Effector CD8-positive, alpha-beta T cell (primary cell): ENCODE measurements at places on chromosomes 4 and X.

DNA sequence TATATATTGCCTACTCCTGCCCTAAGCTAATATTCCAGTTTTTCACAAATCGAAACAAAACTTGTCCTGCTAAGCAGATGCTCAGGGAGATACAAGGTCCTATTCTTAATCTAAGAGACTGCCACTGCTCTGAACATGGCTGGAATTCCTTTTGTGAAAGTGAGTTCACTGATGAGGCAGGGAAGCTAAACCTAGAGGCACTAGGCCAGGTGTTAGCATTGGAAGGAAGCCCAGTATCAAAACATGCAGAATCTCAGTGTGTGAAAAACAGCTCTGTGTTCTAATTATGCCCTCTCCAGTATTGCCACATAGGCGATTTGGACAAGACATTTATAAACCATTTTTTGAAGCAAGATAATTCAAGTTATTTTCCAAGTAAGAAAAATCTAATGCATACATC lies 47.6 kb downstream of the ABCG2 start:
- DNase-seq = no peak

DNA sequence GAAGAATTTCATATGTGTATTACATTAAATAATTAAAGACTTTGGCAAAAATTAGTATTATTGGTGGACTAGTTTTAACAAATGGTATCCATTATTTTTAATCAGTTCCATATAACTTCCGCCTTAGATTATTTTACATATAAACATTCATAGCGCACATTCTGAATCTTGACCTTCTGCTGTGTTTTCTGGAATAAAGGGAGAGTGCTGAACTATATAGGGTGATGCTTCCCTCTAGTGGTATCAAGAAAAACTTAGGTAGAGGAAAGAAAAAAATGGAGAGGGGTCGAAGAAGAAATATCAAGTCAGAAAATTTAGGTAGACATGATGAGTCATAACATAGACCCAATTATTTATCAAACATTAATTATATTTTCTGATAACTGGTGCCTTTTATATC lies 155.6 kb upstream of the PACRGL start:
- DNase-seq = no peak

GRCh38 chrX:31036895-31037294 lies 34.9 kb downstream of the FTHL17 start:
- DNase-seq = no peak

GRCh38 chrX:94961730-94962129 lies 1287.7 kb downstream of the FAM133A start:
- no peak for DNase-seq

DNA sequence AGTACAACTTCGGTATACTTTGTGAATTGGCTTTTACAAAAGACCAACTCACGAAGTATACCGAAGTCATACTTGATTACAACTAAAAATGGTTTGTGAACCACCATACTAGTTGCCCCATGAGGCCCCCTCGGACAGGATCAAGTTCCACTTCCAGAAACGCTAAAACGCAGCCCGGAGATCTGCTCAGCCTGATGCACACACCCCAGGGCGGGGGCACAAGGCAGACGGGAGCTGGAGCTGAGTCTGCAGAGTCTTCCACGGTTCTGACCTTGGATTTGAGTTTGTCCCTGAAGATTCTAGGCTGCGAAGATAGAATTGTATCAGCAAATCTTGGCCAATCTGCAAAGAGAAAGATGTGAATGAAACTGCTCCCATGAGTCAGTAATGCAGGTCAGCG lies 118.1 kb downstream of the SORCS2 start:
- no peak for DNase-seq

DNA sequence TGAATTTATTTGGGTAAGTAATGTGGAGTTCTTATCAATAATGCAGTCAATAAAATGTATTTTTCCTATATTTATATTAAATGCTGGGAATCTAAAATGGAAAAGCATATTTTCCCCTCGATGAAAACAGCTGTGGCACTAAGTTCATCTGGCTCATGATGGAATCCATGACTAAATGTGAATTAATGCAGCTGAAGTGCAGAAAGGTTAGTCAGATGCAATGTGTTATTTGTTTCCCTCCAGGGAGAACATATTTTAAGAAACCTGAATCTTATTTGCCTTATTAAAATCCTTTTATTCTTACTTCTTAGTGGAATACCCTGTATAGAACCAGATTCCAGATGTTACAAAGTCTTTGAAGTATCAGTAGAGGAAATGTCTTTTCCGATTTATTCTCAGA lies 247.9 kb downstream of the ARHGAP24 start:
- DNase-seq = no peak

GRCh38 chr4:34644579-34645115 lies 1599.7 kb downstream of the ARAP2 start:
- DNase-seq = no peak

DNA sequence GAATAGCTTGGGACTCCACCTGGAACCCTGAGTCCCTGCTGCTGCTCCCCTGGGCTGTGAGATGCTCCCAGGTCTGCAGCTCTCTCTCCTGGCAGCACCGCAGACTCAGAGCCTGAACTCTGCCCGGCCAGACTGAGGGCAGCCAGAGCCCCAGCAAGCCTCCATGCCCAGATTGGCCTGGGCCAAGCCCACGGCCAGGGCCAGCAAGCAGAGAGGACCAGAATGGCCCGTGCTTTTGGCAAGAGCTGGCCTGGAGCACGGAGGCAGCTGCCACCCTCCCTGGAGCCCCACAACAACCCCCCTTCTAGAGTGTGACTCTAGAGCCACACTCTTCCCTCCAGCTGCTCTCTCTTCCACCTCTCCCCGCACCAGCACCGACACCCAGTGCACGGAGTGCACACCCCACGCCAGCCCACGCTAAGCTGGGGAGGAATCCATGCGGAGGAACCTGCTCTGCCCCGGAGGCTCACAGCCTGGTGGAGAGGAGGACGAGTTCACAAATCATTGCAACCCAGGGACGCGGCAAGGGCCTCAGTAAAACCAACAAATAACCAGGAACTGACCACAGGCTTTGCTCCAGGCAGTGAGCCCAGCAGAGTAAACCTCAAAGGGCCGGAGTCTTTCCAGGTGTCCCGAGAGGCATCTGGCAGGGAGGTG lies 110.3 kb downstream of the HMX1 start:
- no peak for DNase-seq

- no peak for DNase-seq
Measured at GRCh38 chr4:132479543-132479942, 669.6 kb upstream of the PCDH10 start.

GRCh38 chrX:109872021-109872732 lies 130.7 kb upstream of the TMEM164 start:
- no peak for DNase-seq

GRCh38 chrX:39398963-39399261 lies 597.7 kb downstream of the MID1IP1 start:
- no peak for DNase-seq

GRCh38 chr4:150794706-150795105 lies 212.8 kb downstream of the MAB21L2 start:
- DNase-seq = no peak

- no peak for DNase-seq
Measured at GRCh38 chr4:55348466-55348865, 2.4 kb downstream of the SRD5A3 start.

DNA sequence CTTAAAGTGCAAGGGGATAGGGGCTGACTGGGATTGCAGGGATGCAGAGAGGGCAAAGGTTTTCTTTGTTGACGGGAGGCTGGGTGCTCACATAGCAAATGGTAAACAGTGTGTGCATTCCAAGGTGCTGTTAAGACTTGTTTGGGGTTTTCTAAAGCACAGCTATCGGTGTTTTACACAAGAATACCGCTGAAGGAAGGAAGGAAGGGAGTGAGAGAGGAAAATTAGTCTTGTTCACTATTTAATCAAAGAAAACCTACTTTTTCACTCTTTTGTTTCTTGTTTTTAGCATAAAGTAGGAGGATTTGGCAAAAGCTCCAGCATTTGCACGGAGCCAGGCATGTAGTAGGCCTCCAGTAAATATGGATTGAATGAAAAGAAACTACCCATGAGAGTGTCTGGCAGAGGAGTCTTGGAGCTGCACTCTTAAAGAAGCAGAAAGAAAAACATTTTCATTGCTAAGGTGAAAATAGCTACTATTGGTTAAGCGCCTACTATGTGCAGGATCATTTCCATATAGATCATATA lies 99.7 kb downstream of the FIP1L1 start:
- DNase-seq = no peak

DNA sequence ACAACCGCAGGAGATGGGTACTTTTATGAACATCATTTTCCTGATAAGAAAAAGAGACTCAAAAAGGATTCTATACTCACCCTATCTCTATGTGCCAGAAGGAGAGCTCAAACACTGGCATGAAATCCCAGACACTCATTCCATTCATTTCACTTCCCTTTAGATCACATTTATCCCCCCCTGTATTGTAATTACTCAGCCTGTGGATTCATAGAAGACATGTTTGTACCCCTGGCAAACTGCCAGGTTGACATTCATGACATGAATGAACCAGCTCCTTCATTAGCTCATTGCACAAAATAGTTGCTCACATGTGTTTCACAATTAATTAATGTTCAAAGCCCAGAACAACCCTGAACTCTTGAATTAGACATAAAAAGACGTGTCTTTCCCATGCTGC lies 4.9 kb downstream of the SMR3A start:
- no peak for DNase-seq

DNA sequence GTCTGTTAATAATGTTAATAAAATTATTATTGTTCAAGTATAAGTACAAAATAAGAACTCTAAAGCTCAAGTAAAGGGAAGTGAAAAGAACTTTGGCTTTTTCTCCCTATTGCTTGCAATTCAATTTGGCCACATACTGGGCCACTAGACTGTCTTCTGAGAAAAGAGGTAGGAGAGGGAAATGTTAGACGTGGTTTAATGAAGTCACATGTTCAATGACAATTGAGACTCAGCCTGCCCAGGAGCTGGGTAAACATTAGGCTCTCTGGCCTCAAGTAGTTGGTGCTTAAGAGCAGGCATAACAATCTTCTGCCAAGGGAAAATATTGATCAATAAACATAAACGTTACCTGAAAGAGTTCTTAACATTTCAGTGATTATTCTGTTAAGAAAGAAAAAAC lies 15.1 kb upstream of the PRSS12 start:
- no peak for DNase-seq

GRCh38 chr4:1093391-1094335 lies 19.7 kb downstream of the RNF212 start:
- no peak for DNase-seq

- no peak for DNase-seq
Measured at GRCh38 chr4:181507938-181508337, 735.3 kb upstream of the TENM3 start.

DNA sequence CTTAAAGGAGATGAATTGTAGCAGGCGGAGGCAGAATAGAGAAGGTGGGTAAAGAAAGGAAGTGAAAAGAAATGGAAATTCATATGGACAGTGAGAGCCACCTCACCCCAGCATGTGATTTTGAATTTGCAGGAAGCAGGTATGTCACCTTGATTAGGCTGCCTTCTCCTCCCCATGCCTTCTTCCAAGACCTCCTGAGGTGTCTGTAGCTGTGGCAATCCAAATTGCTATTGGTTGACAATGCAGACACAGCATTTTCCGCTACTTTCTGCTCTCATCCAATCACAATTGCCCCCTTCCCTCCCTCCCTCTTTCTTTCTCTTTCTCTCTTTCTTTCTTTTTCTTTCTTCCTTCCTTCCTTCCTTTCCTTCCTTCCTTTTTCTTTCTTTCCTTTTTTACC lies 38.5 kb downstream of the RAB33B start:
- no peak for DNase-seq

DNA sequence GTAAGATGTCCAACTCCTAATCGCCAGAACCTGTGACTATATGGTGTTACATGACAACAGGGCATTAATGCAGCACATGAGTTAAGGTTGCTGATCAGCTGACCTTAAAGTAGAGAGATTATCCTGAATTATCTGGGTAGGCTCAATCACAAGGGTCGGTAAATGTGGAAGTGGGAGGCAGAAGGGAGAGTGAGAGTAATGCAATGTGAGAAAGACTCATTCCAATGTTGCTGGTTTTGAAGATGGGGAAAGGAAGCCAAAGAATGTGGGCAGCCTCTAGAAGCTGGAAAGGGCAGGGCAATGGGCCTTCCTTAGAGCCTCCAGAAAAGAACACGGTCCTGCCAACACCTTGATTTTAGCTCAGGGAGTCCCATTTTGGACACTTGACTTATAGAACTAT lies 67.4 kb downstream of the STX18 start:
- DNase-seq = no peak

DNA sequence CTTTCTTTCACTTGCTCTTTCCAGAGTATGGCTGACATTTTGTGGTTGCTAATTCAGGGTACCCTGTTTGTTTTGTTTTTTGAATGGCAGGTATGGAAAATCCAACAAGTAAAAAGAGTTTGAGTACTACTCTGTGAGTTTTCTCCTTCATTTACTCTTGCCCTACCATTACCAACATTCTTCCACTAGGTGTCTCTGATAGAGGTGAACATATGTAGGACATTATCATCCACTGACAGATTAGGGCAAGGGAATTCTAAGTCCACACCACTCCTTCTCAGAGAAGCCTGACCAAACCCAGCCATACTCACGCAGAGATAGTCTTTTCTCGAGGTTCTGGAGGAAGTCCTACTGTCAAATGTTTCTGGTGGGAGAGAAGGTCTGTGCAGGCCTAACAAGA lies 36.7 kb upstream of the HDAC8 start:
- no peak for DNase-seq

- DNase-seq = no peak
Measured at GRCh38 chr4:1489639-1489995, 83.4 kb upstream of the NKX1-1 start.

- DNase-seq = no peak
Measured at GRCh38 chr4:183875251-183875825, 29.8 kb upstream of the STOX2 start.

- no peak for DNase-seq
Measured at GRCh38 chr4:25585901-25586523, 69.6 kb upstream of the SLC34A2 start.

DNA sequence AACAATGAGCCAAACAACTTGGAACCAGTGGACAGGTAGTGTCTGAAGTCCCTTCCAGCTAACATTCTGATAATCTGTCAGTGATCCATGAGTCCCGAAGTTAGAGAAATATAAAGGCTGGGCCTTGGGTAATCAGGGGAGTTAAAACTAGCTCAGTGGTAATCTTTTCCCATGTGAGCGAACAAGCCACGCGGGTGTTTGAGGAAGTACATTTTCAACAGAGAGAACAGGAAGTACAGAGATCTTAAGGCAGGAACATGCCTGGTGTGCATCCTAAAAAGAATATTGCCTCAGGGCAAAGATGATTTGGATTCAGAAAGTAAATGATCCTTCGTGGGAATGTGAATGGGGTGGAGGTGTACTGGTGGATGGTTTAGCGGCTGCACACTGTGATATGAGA lies 42.9 kb downstream of the FNIP2 start:
- DNase-seq = no peak

GRCh38 chr4:175422331-175422730 lies 389.7 kb downstream of the GPM6A start:
- DNase-seq = no peak

GRCh38 chr4:183507925-183508696 lies 3.3 kb downstream of the ING2 start:
- no peak for DNase-seq
